Activated CD4-positive, alpha-beta T cell treated with anti-CD3 and anti-CD28 coated beads, Interleukin-2, amount 10 ng/mL, durations not matched to agents 7 days and 5 days (primary cell): ENCODE measurements at places on chromosomes 4 and X. TPM values are rescaled to one million over a fixed set of nuclear protein-coding genes. Genes with fewer than 3 reads are reported as not detected.

The SLC7A11 gene
- total RNA-seq, result 2.2 TPM

The CNGA1 gene
- total RNA-seq, result not detected

The HOPX gene
- total RNA-seq, result 74.6 TPM

The SPATA4 gene
- not detected for total RNA-seq

The SHOX gene
- not detected for total RNA-seq

The PCSK1N gene
- 0.40 TPM for total RNA-seq

- peak; percentile 9 for DNase-seq
Measured at GRCh38 chrX:102651242-102652011, at the start of gene GPRASP1. TSS of gene GPRASP1 (plus strand) at chrX:102651483. CDS start at chrX:102653914, 2,431 bp downstream.

DNA sequence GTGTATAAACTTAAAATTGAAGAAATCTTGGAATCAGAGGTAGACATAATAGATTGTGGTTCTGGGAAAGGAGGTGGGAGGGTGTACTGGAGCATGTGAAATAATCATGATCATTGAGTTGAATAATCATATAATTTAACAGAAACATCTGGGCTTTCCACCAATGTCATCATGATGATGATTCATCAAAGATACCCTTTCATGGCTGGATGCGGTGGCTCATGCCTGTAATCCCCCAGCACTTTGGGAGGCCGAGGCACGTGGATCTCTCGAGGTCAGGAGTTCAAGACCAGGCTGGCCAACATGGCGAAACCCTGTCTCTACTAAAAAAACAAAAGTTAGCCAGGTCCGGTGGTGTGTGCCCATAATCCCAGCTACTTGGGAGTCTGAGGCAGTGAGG, 6.7 kb upstream of the RUFY3 start:
- no peak for DNase-seq

GRCh38 chr4:156237231-156237630, 283.6 kb upstream of the CTSO start:
- DNase-seq, result no peak

- no peak for DNase-seq
Measured at GRCh38 chr4:77009511-77010115, 60.1 kb downstream of the SEPTIN11 start.

GRCh38 chr4:109156356-109156755, 146.1 kb downstream of the COL25A1 start:
- DNase-seq, result no peak

DNA sequence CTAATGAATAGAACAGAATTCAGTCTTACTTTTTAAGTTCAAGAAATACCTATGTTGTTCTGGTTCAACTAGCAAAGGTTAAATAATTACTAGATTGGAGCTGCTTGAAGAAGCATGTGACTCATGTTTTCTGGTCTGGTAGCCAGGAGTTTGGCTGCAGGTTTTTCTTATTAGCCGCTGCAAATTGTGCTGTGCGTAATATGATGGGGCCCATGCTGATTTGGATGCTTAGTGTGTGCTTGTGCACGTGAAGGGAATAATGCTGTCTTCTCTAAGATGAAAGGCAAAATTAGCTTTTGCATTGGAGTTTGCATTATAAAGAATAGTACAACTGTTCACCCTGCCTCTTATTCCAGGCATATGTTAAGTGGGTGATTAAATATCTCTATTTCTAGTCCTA, 219.6 kb downstream of the SNCA start:
- DNase-seq, result no peak

GRCh38 chr4:124804584-124804983, 92.1 kb upstream of the ANKRD50 start:
- DNase-seq, result no peak
